ENCODE measurements at places on chromosomes 3 and 15.

GRCh38 chr3:39285332-39285731 lies 5.5 kb upstream of the CX3CR1 start:
- DNase-seq: no peak

- no peak for DNase-seq
These were observed 426.6 kb upstream of the THBS1 start for GRCh38 chr15:39154227-39154638.

DNA sequence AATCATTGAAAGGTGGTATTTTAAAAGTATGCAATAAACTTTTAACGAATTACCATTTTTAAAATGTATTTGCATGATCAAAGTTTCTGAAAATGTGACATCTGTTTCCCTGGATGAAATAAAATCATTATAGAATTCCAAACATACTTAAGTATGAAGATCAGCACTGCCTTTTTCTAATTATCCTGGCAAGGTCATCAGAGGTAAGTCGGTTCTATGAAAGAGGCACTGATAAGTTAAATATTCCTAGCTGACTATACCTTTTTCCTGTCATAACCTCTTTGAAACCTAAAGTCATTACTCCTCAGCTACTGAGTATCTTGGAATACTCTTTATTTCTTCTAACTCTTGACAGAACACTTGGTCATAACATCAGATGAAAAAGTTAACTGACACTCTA lies 406.1 kb upstream of the ALCAM start:
- DNase-seq: no peak

GRCh38 chr3:61200270-61200669 lies 51.0 kb downstream of the FHIT start:
- no peak for DNase-seq

DNA sequence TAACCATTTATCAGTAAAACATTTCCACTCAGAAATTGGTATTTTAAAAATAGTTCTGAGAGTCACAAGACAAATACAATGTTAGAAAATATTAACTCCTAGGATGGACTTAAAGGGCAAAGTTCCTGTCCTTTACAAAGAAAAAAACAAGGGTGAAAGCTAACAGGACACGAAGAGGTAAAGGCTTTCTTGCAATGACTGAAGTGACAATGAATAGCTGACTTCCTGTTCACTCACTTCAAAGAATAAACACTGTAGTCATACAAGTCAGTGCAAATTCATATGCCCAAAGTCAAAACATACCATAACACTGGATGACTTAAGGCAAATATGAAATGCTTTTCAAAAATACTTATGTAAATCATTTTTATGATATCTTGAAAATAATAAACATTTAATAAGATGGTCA lies 1389.8 kb upstream of the ALCAM start:
- no peak for DNase-seq

GRCh38 chr3:8223766-8224165 lies 277.9 kb upstream of the LMCD1 start:
- no peak for DNase-seq

DNA sequence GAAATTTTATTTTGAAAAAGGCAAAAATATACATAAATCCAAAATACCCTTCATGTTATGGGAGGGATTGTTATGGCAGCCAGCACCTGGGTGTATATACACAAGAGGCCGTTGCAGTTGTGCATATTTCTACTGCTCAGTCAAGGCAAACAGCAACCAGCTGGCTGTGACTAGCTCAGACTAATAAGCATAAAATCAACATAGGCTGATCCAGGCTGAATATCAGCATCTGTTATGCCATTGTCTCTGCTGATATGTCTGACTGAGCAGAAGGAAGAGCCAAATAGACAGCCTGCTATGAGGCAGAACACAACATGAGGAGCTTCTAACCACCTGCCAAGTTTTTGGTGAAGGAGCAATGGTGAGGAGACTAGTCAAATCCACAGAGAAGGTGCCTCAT lies 457.5 kb upstream of the ALCAM start:
- DNase-seq: peak; percentile 99

DNA sequence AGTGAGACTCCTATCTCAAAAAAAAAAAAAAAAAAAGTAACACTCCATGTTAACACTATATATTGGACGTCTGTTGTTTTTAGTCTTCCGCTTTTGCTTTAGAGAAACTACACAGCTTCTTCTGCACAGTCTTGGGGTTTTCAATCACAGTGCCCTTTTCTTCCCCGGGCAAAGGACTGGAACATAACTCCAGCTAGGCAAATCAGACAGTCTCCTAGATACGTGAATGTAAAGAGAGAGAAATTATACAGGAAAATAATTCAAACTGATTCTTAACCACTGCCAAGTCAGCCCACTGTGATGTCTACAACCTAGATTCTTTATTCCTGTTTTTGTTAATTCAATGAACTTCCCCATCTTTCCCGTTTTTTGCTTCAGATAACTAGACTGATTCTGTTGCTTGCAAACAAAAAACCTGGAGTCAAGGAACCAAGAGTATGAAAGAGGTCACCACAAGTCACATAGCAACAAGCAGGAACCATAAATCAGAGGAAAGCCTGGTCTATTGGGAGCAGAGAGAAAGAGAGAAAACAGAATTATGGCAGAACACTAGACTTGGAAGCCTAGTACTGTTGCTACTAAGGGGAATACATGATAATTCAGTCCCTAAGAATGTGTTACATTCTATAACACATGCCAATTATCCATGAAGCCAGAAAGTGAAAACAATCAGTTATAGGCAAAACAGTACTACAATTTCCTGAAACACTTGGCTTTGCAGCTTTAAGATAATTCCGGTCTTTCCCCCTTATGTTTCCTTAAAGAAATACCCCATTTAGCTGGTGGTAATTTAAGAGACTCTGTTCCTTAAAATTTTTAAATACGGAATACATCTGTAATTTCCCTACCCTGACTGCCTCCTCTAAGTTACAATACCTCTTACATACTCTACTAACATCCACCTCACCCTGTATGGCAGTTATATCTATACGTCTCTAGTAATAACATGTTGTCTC lies 63.1 kb downstream of the TBL1XR1 start:
- peak; percentile 50 for DNase-seq

- no peak for DNase-seq
These were observed 16.9 kb downstream of the MME start for GRCh38 chr3:155097009-155097349.

GRCh38 chr3:23253214-23253613 lies 50.1 kb downstream of the UBE2E2 start:
- no peak for DNase-seq

DNA sequence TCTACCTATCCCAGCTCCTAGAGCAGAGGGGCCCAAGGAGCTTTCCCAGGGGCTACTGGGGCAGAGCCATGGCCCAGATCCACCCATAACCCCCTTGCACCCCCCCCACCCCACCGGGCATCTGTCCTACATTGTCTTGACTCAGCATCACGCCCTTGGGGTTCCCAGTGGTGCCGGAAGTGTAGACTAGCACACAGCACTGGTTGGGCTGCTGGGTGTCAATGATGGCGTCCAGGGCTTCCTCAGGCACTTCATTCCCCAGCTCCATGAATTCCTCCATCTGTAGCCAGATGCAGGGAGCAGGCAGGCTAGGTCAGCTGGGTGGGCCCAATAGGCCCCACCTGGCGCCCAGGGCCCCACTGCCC lies 33.2 kb downstream of the IDH3A start:
- no peak for DNase-seq

- no peak for DNase-seq
These were observed 27.9 kb downstream of the FILIP1L start for GRCh38 chr3:100086401-100086800.

GRCh38 chr15:31364301-31365031 lies 37.8 kb downstream of the KLF13 start:
- peak; percentile 10 for DNase-seq

- no peak for DNase-seq
These were observed 6.9 kb downstream of the RTP2 start for GRCh38 chr3:187695449-187695848.

GRCh38 chr3:79960594-79960993 lies 192.8 kb upstream of the ROBO1 start:
- DNase-seq: no peak

- DNase-seq: no peak
These were observed at the start of gene ZMYND10 for GRCh38 chr3:50345586-50346234. ZMYND10 (minus strand) TSS chr3:50345732; CDS start chr3:50345579, 153 bp downstream.

- no peak for DNase-seq
These were observed 274.2 kb downstream of the OCA2 start for GRCh38 chr15:27824841-27825422.

DNA sequence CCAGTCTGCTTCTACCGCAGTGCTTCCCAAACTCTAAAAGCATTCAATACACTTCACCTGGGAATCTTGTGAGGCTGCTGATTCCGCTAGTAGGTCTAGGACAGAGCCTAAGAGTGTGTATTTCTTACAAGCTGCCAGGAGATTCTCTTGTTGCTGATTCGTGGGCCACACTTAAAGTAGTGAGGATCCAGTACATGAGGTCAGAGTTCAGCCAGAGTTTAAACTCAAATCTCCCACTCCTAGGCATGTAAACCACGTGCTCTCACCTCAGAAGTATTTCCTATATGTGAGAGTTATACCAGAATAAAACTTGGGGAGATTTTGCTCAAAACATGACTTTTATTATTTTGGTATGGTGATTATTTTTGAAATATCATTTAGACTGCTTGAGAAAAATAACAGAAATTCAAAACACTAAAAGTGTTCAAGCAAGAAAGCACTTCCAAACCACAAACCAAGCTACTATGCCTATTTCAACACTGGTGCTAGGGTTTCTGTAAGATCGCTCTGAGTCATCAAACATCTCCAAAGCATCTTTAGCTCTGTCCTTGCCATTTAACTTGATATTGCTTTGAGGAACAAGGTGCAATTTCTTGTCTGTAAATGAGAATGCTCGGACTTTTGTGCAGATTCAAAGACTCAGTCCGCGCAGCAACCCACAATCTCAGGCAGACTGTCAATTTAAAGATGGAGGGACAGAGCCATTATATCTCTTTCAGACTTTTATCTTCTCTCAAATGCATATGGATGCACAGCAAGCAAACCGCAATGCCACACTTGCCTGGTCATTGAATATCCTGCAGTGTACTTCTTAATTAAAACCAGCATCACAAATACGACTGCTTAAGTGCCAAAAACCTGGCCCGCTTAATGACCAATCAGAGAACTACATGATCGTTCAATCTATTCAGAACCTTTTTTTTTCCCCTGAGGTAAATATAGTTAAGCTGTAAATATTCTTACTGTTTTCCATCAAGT lies 59.8 kb downstream of the AGTR1 start:
- DNase-seq: no peak

DNA sequence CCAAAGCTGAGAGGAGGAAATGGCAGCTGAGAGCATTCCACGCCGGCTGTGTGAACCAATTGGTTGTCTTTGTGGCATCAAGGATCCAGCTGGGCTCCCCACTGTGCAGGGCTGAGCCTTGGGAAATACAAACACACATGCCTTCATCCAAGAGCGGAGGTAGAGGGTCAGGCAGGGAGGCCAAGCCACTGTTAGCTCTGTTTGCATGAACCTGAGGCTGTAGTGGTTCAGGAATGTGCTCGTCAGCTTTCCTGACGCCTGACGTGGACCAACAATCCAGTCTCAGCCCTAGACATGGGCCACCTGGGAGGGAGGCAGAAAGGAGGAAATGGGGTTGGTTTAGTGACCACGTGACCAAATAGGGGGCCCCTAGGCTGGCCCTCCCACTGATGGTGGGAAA lies 276.9 kb downstream of the TLE3 start:
- no peak for DNase-seq

DNA sequence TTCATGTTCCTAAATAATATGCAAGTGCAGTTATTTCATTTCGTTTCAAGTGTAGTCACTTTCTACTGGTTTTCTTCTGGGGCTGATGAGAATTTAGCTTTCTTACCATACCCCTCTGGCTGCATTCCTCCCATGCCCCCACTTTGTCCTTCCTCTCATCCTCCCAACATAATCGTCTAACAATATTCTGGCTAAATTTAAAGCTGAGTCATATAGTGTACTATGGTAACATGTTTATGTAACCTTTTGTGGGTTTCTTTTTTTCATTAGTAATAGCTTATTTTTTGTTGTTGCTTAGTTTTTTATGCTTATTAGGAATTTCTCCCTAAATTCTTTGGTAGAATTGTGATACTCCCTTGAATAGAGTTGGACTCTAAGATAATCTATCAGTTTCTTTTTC lies 30.5 kb downstream of the DUT start:
- no peak for DNase-seq

DNA sequence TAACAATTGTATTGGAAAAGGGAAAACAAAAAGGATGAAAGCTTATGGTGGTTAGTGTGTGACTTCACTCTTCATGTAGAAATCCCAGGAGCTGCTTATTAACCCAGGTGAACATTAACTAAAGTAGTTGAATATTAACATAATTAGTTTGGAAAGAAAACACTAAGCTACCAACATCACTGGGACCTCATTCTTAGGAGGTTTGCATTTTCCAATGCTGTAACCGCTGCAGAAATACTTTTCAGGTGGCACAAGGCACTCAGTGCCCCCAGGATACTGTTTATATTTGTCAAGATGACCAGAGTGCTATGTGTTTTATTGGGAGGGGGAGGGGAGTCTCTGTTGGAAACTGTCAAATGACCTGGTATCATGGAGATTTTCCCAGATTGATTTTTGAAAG lies 25.9 kb upstream of the VILL start:
- peak; percentile 5 for DNase-seq

- DNase-seq: no peak
These were observed 96.1 kb downstream of the MCTP2 start for GRCh38 chr15:94327356-94327936.

- no peak for DNase-seq
These were observed 346.1 kb downstream of the FEZF2 start for GRCh38 chr3:62027241-62027640.

GRCh38 chr15:31824024-31824423 lies 206.3 kb upstream of the CHRNA7 start:
- no peak for DNase-seq

- DNase-seq: no peak
These were observed 32.9 kb downstream of the GJD2 start for GRCh38 chr15:34721802-34722438.

DNA sequence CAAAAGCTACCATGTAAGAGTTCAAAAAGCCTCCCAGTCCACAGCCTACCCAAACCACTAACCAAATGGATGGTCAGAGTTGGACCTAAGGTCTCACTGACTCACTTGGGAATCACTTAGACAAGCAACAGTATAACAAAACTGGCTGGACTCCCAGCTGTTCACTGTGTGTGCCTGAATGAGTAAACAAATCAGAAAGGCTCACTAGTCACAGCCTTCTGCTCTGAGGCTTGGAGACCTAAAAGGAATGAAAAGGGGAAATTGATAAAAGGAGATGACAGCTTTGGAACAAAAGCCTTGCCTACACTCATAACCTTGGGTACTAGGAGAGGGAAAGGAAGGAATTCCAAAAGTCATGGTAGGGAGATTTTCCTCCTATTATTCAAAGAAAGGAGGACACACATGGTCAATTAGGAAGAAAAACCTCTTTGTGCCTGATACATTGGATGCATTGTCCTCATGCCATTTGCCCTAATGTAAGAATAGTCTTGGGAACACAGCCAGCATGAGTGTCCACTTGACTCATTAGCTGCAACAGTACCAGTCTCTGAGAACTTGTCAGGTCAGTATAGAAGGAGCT lies 92.3 kb downstream of the FRMD5 start:
- DNase-seq: no peak

GRCh38 chr3:119239206-119239820 lies 1.4 kb downstream of the B4GALT4 start:
- DNase-seq: peak; percentile 4

Data from NCI-H526 treated with DMSO at 0.1 percent for 48 hours (cell line).